Choroid plexus epithelial cell (primary cell): ENCODE measurements at places on chromosomes 6 and 20.
A peak's percentile ranks its signal among the peaks of the same experiment; 100 is the strongest.

- DNase-seq: peak; percentile 40
These were observed 153.1 kb upstream of the SIM1 start for GRCh38 chr6:100617633-100618350.

- peak; percentile 8 for DNase-seq
These were observed 40.9 kb downstream of the LY86 start for GRCh38 chr6:6629402-6629801.

DNA sequence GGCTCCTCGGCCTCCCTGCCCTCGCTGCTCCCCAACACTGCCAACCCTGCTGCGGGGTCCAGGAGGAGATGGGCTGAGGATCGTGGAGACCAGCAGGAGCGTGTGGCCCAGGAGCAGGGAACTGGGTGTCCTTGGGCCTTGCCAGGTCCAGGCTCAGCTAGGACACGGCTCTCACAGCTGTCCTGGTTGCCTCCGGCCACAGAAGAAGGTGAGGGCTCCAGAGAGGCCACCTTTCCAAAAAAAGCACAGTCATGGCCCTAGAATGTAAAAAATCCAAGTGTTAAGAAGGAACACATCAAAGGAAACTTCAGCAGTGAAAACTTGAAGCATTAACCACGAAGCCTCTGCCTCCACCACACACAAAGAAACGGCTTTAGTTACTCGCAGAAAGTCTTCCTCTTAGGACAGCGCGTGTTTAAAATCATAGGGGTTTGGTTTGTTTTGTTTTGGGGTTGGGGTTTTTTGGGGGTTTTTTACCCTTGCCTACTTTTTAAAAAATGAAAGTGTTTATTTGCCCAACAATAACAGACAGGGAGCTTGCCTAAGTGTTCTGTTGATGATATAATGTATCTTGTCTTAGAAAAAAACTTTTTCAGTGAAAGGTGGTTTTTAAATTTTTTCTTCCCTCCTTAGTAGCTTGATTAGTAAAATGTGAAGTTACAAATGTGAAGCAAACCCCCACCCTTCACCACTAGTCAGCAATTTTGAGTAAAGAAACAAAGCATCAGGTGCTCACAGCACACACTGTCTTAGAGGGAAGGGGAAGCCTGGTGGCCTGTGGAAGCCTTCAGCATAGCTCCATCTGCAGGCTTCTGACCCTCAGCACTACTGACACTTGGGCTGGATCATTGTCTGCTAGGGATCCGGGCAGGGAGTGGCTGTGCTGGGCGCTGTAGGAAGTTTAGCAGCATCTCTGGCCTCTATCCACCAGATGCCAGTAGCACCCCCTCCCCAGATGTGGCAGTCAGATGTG lies 60.0 kb downstream of the PTPN1 start:
- DNase-seq: peak; percentile 85

GRCh38 chr6:1749041-1749440 lies 139.3 kb downstream of the FOXC1 start:
- no peak for DNase-seq

DNA sequence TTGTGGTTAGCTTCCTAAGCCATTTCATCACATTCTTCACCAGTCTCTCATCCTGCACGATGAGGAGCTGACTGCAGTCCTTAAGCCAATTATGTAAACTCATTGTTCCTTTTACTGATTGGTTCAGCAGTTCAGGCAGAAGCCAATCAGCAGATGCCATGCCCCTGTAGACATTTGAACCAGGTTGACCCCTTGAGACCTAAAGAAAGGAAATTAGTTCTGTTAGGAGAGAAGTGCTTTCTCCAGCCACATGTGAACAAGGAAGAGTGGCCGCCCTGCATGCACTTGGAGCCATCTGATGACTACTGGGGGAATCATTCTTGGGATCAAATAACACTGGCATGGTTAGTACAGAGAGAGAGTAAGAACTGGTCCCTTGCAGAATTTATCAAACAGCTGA lies 535.2 kb upstream of the ID4 start:
- peak; percentile 20 for DNase-seq

DNA sequence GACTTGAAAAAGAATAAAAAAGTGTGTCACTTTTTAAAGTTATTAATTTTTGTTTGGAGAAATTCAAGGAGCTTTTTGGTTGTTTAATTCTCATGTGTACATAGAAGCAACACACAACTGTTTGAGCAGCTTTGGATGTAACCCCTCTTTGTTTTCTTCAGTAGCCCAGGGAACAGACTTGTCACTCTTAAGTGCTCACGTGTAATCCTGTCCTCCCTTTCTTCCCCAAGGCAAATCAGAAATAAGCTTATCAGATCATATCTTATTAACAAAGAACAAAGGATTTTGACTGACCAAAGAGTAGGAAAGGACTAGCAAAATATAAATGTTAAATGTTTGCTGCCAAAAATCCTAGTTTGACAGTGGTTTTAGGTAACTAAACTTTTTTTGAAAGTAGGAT lies 7.3 kb upstream of the FLRT3 start:
- DNase-seq: no peak

- DNase-seq: no peak
These were observed 22.3 kb upstream of the UNC93A start for GRCh38 chr6:167268683-167269280.
